IMR-90 (cell line): ENCODE measurements at places on chromosomes 3 and 15.

GRCh38 chr3:55585856-55586255 is 98.8 kb upstream of the WNT5A start:
- H3K4me3 ChIP-seq: no peak overlapping the region
- peaks cover 7% of the 10 kb centered on the region for H3K4me1 ChIP-seq
- DNase-seq: no peak
- H3K27ac ChIP-seq: no peak overlapping the region

GRCh38 chr3:65687741-65688140 is 351.0 kb downstream of the MAGI1 start:
- no peak overlapping the region for H3K27ac ChIP-seq
- H3K4me1 ChIP-seq: peaks cover 4% of the 10 kb centered on the region
- no peaks in the 10 kb centered on the region for H3K27me3 ChIP-seq
- no peak for DNase-seq
- no peak overlapping the region for H3K4me3 ChIP-seq

- H3K4me3 ChIP-seq: no peak overlapping the region
- no peak for DNase-seq
- H3K4me1 ChIP-seq: no peaks in the 10 kb centered on the region
- H3K27ac ChIP-seq: no peak overlapping the region
These were observed 520.1 kb downstream of the FGF12 start for GRCh38 chr3:192207239-192207638.

- no peak overlapping the region for H3K27ac ChIP-seq
- no peaks in the 10 kb centered on the region for H3K4me1 ChIP-seq
- H3K4me3 ChIP-seq: no peak overlapping the region
- no peaks in the 10 kb centered on the region for H3K36me3 ChIP-seq
- peak; percentile 24 for DNase-seq
- H3K27me3 ChIP-seq: no peaks in the 10 kb centered on the region
These were observed 10.1 kb downstream of the ARL14 start for GRCh38 chr3:160686955-160687535.

- H3K27me3 ChIP-seq: no peaks in the 10 kb centered on the region
- no peak overlapping the region for H3K27ac ChIP-seq
- H3K4me3 ChIP-seq: no peak overlapping the region
- H3K36me3 ChIP-seq: no peaks in the 10 kb centered on the region
- peaks cover 10% of the 10 kb centered on the region for H3K4me1 ChIP-seq
These were observed 43.5 kb upstream of the AKAP13 start for GRCh38 chr15:85336880-85337279.

DNA sequence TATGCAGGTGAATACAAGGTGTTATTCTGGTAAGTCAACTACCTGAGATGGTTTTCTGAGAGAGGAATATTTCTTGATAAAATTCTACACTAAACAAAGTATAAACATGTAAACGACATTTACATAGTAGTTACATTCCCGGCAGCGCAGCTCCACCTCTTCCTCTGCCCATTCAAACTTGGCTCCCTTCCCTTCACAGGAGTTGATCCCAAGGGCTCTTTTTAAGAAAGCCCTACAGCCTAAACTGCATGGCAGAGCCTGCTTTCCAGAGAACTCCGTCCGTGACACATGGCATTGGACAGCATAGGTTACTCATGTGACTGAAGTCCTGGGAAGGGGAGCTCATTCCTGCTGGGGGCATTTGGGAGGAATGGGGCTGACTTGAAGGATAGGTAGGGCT is 22.0 kb upstream of the LCTL start:
- no peak overlapping the region for H3K4me3 ChIP-seq
- no peaks in the 10 kb centered on the region for H3K36me3 ChIP-seq
- no peaks in the 10 kb centered on the region for H3K4me1 ChIP-seq
- no peak overlapping the region for H3K27ac ChIP-seq
- DNase-seq: no peak

GRCh38 chr15:101146118-101146702 is 105.6 kb downstream of the CHSY1 start:
- no peak overlapping the region for H3K4me3 ChIP-seq
- H3K4me1 ChIP-seq: peaks cover 2% of the 10 kb centered on the region
- no peaks in the 10 kb centered on the region for H3K36me3 ChIP-seq
- no peak overlapping the region for H3K27ac ChIP-seq
- no peaks in the 10 kb centered on the region for H3K27me3 ChIP-seq

- no peak overlapping the region for H3K27ac ChIP-seq
- H3K4me3 ChIP-seq: no peak overlapping the region
These were observed 48.7 kb downstream of the SH3BP5 start for GRCh38 chr3:15283702-15284101.

DNA sequence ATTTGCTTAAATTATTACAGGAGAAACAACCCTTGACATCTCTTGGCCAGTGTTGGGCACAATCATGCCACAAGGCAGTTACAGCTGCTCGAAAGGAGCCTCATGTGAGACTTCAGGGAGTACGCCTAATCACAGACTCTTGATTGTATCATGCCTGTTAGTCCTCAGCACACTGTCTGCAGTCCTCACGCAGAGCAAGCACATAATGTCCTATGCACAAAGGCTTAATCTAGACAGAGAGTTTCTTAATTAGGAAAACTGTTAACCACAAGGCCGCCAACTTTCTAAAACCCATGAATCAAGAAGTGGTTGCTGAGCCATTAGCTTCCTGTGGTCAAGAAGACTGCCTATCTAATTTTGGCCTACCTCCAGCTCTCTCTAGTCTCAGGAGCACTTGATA is 172.0 kb downstream of the UNC13C start:
- no peak overlapping the region for H3K4me3 ChIP-seq
- H3K36me3 ChIP-seq: no peaks in the 10 kb centered on the region
- no peaks in the 10 kb centered on the region for H3K4me1 ChIP-seq
- peak; percentile 65 for DNase-seq
- no peak overlapping the region for H3K27ac ChIP-seq

GRCh38 chr3:113158171-113158570 is 53.2 kb upstream of the BOC start:
- no peak for DNase-seq
- no peak overlapping the region for H3K27ac ChIP-seq
- H3K4me3 ChIP-seq: no peak overlapping the region
- no peaks in the 10 kb centered on the region for H3K36me3 ChIP-seq
- H3K4me1 ChIP-seq: peaks cover 4% of the 10 kb centered on the region; the same call in 1 of the 2 replicates

GRCh38 chr15:75368689-75369239 is 357 bp upstream of the MAN2C1 start:
- peaks cover 40% of the 10 kb centered on the region for H3K36me3 ChIP-seq
- no peaks in the 10 kb centered on the region for H3K27me3 ChIP-seq
- H3K4me3 ChIP-seq: peak overlapping the region; percentile 71
- peaks cover 4% of the 10 kb centered on the region for H3K4me1 ChIP-seq
- peak overlapping the region; percentile 86 for H3K27ac ChIP-seq
- DNase-seq: peak; percentile 17

DNA sequence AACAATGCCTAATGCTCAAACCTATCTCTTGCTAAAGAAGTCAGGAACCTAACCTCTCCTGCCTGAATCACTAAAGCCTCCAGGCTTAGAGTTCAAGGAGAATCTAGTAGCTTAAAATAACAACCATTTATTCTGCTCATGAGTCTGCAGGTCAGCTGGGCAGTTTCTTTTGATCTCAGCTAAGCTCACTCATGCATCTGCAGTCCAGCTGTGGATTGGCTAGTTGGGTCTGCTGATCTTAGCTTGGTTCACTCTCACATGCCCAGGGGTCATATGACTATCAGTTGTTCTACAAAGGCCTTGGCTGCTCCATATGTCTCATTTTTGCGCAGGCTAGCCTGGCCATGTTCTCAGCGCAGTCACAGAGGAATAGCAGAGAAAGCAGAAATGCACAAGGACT is 109.2 kb upstream of the STT3B start:
- H3K36me3 ChIP-seq: no peaks in the 10 kb centered on the region
- no peaks in the 10 kb centered on the region for H3K4me1 ChIP-seq
- H3K4me3 ChIP-seq: no peak overlapping the region

- H3K4me3 ChIP-seq: no peak overlapping the region
- peaks cover 9% of the 10 kb centered on the region for H3K36me3 ChIP-seq
- H3K4me1 ChIP-seq: no peaks in the 10 kb centered on the region
- DNase-seq: no peak
- H3K27me3 ChIP-seq: no peaks in the 10 kb centered on the region
These were observed 24.3 kb downstream of the VPS8 start for GRCh38 chr3:184836090-184836822.

GRCh38 chr3:8399686-8400085 is 101.9 kb upstream of the LMCD1 start:
- no peak overlapping the region for H3K27ac ChIP-seq
- DNase-seq: no peak
- no peaks in the 10 kb centered on the region for H3K36me3 ChIP-seq
- no peaks in the 10 kb centered on the region for H3K4me1 ChIP-seq
- no peaks in the 10 kb centered on the region for H3K27me3 ChIP-seq

DNA sequence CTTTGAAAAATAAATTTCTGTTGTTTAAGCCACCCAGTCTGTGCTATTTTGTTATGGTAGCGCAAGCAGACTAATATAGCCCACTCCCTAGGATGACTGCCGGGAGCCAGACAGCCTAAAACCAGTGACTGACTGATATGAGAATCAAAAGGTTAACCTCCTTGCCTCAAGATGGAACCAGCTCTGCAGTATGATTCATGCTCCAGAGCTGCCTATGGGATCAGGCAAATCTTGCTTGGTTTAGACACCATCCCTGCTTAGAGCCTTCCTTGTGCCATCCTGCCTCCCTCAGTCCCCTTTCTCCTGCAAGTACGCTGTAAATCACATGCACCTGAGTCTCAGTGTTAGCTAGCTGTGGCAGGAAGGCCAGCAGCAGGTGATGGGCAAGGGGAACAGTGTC is 39.3 kb downstream of the TRANK1 start:
- H3K4me3 ChIP-seq: no peak overlapping the region
- peaks cover 4% of the 10 kb centered on the region; the same call in 1 of the 2 replicates for H3K36me3 ChIP-seq
- no peak overlapping the region for H3K27ac ChIP-seq
- H3K27me3 ChIP-seq: no peaks in the 10 kb centered on the region
- DNase-seq: peak; percentile 16

- no peak overlapping the region for H3K4me3 ChIP-seq
- no peak overlapping the region for H3K27ac ChIP-seq
- DNase-seq: no peak
- no peaks in the 10 kb centered on the region for H3K27me3 ChIP-seq
These were observed 87.6 kb upstream of the CFAP20DC start for GRCh38 chr3:59137415-59137814.

GRCh38 chr3:23153436-23153835 is 49.7 kb upstream of the UBE2E2 start:
- no peak for DNase-seq
- no peaks in the 10 kb centered on the region for H3K36me3 ChIP-seq
- H3K4me1 ChIP-seq: no peaks in the 10 kb centered on the region
- H3K4me3 ChIP-seq: no peak overlapping the region
- no peak overlapping the region for H3K27ac ChIP-seq

DNA sequence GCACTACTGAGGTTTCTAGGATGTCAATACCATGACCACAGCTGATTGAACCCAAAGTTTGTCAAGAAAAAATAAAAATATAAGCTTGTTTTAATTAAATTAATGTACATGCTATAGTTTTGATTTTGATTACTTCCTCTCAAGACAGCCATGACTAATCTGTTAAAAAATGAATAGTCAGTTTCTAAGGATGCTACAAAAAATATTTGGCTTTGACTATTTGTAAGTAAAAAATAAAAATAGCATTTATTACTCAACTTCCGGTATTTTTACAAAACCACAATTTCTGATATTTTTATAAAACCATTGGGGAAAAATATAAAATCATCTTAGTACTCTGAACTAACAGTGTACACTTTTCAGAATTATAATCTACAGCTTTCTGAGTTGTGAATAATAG is 12.1 kb upstream of the TEX9 start:
- H3K36me3 ChIP-seq: no peaks in the 10 kb centered on the region
- no peak for DNase-seq
- H3K27me3 ChIP-seq: no peaks in the 10 kb centered on the region
- no peaks in the 10 kb centered on the region for H3K4me1 ChIP-seq
- H3K27ac ChIP-seq: no peak overlapping the region

- 0 out of 2 replicates have a peak, but pooled peaks cover 2% of the 10 kb centered on the region for H3K27me3 ChIP-seq
- no peaks in the 10 kb centered on the region for H3K36me3 ChIP-seq
- DNase-seq: peak; percentile 56
- H3K4me3 ChIP-seq: no peak overlapping the region
- H3K27ac ChIP-seq: no peak overlapping the region
These were observed 64.7 kb downstream of the BFSP2 start for GRCh38 chr3:133464573-133464972.

GRCh38 chr3:129783470-129783869 is 110.0 kb downstream of the TMCC1 start:
- H3K4me1 ChIP-seq: no peaks in the 10 kb centered on the region
- no peaks in the 10 kb centered on the region for H3K36me3 ChIP-seq
- no peak overlapping the region for H3K27ac ChIP-seq
- H3K27me3 ChIP-seq: no peaks in the 10 kb centered on the region

GRCh38 chr15:42863572-42864239 is 56.9 kb downstream of the TTBK2 start:
- no peaks in the 10 kb centered on the region for H3K27me3 ChIP-seq
- peaks cover 1% of the 10 kb centered on the region; the same call in 1 of the 2 replicates for H3K36me3 ChIP-seq
- H3K4me1 ChIP-seq: no peaks in the 10 kb centered on the region
- no peak overlapping the region for H3K4me3 ChIP-seq
- no peak overlapping the region for H3K27ac ChIP-seq

DNA sequence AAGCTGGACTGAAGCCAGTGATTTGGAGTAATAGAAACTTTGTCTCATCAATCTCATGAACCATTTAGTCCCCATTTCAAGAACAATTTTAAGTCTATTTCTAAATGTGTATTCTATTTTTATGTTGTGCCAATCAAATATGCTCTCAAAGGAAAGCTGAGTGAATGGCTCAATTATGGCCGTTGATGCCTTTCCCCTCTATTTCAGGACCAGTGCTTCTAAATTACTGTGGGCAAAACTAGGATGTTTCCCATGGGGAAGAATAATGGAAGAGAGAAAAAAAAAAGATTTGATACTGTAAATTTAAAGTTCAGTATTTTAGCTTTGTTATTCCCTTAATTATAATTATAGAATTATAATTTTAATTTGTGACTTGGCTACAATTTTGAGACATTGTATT is 110.1 kb downstream of the CADM2 start:
- H3K4me1 ChIP-seq: no peaks in the 10 kb centered on the region
- H3K36me3 ChIP-seq: no peaks in the 10 kb centered on the region
- DNase-seq: no peak
- no peak overlapping the region for H3K4me3 ChIP-seq
- H3K27me3 ChIP-seq: no peaks in the 10 kb centered on the region

DNA sequence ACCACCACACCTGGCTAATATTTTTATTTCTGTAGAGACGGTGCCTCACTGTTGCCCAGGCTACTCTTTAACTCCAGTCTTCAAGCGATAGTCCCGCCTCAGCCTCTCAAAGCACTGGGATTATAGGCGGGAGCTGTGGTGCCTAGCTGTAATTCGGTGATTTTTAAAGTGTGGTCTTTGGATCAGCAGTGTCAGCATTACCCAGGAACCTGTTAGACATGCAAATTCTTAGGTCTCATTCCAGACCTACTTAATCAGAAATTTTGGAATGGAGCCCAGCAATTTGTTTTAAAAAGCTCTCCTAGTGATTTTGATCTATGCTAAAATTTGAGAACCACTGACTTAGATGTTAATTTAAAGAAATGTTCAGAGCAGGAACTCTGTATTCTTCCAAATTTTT is 51.9 kb downstream of the GOLM2 start:
- no peak overlapping the region for H3K4me3 ChIP-seq
- H3K36me3 ChIP-seq: peaks cover 4% of the 10 kb centered on the region; the same call in 1 of the 2 replicates
- peaks cover 2% of the 10 kb centered on the region for H3K4me1 ChIP-seq
- peak; percentile 84 for DNase-seq
